Hematopoietic multipotent progenitor cell treated with erythropoietin and hydrocortisone succinate and interleukin-3 and kit ligand, for 15 days (in vitro differentiated cells): ENCODE measurements at places on chromosomes 5 and 9.
A peak's percentile ranks its signal among the peaks of the same experiment; 100 is the strongest.

GRCh38 chr9:116389541-116390302, 236.1 kb downstream of the PAPPA start:
- no peak for DNase-seq

GRCh38 chr5:83029912-83030311, 47.3 kb downstream of the TMEM167A start:
- DNase-seq: no peak

- DNase-seq: no peak
These were observed 1.1 kb downstream of the CNOT6 start for GRCh38 chr5:180495292-180495691.

DNA sequence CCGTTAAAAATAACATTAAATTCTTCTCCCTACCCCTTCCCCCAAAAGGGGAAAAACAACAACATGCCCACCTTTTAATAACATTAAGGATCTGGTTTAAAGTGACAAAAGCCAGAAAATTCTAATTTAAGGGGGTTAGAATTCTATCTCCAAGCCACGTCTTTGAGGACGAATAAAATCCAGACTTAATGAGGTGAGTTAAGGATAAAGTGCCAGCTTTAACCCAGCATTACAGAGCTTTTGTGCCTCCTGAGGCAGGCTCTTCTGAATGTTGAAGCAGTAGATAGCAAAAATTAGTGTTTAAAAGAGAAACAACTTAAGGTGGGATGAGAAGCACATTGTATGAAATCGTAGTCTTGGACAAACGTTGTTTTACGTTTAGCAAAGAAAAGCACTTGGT, 329.0 kb upstream of the MPDZ start:
- no peak for DNase-seq

- no peak for DNase-seq
These were observed 19.8 kb downstream of the IL12B start for GRCh38 chr5:159310511-159310910.

DNA sequence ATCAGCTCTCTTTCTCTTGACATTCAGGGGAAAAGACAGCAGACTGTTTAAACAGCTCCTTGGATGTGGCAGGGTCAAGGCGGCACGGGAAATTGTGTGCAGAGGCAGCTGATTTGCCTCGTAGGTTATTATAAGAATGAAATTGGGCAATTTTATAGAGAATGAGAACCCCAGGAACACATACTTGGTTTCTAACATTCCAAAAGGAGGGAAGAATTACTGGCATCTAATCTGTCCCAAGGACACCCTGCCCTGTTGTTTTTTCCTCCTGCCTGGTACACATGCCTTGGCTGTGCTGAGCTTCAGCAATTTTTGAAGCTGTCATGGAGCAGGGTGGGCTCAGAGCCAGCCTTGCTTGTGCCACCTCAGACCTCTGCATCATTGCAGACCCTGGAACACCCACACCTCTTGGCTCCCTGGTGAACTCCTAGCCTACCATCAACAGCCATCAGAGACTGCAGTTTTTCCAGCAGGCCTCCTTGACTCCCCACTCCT, 143.6 kb downstream of the BOD1 start:
- no peak for DNase-seq

GRCh38 chr5:39015743-39016586, 58.2 kb downstream of the RICTOR start:
- no peak for DNase-seq

DNA sequence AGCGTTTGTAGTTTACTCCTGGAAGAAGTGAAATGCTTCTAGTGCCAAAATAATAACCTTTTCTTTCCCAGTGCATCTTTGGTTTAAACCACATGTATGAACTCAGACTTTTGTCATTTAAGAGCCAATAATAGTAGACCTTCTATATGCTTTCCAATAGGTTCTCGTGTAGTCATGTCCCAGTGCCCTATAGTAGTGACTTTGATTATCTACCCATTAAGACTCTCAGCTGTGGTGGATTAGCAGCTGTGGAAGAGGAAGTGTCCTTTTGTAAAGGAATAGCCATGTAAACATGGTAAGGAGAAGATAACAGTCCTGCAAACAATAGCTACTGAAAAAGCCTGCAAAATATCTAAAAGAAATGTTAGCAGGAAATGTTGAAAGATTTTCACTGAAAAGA, 765.3 kb downstream of the MTRR start:
- DNase-seq: no peak

- no peak for DNase-seq
These were observed 71.9 kb downstream of the ACTL7B start for GRCh38 chr9:108783731-108784495.

- DNase-seq: no peak
These were observed 3.2 kb upstream of the NRARP start for GRCh38 chr9:137305060-137305797.

DNA sequence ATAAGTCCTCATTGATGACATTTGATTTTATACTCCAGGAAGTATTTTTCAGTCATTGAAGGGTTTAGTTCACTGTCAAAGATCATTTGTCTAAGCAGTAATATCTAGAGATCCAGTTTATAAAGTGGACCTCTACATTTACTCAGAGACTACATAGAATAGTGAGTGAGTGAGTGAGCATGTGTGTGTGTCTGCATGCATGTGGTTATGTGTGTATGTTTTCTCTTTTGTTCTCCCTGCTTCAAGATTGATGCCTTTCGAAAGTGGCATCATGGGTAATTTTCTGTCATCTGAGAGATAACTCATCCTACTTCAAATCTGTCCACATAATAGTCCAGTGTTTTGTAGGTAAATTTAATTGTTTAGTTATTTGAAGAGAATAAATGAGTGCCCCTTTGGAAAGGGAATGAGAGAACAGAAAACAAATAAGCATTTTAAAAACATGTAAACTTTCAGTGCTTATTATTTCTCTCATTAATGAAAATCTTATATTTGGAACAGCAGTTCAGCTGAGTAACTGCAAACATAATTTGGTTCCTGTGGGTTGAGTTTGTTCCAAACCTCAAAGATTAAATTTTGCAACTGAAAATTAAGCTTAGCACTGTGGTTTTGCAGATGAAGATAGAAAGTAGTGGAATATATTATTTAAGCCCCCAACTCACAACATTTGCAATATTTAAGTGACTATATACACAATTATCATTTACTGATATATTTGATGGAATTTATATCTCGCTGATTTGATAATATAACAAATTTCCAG, 1295.1 kb upstream of the C9orf72 start:
- DNase-seq: no peak

GRCh38 chr5:172932313-172933017, 26.8 kb upstream of the RPL26L1 start:
- peak; percentile 77 for DNase-seq

DNA sequence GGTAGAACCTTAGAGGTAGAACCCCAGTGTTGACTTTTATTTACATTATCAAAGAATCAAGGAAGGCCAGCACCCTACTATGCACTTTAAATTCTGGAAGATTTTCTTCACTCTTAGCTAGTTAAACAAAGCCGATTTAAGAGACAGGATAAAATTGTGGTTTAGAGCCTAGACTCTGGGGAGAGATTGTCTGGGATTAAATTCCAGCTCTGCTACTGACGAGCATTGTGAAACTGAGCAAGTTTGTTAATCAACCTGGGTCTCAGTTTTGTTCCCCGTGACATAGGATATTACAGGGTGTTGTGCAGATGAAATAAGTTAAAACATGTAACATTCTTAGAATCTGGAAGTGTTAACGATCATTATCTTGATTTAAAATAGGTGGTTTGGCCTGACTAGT, 83.5 kb downstream of the FEM1C start:
- DNase-seq: no peak

GRCh38 chr9:138053321-138053868, 175.8 kb downstream of the CACNA1B start:
- peak; percentile 4 for DNase-seq

DNA sequence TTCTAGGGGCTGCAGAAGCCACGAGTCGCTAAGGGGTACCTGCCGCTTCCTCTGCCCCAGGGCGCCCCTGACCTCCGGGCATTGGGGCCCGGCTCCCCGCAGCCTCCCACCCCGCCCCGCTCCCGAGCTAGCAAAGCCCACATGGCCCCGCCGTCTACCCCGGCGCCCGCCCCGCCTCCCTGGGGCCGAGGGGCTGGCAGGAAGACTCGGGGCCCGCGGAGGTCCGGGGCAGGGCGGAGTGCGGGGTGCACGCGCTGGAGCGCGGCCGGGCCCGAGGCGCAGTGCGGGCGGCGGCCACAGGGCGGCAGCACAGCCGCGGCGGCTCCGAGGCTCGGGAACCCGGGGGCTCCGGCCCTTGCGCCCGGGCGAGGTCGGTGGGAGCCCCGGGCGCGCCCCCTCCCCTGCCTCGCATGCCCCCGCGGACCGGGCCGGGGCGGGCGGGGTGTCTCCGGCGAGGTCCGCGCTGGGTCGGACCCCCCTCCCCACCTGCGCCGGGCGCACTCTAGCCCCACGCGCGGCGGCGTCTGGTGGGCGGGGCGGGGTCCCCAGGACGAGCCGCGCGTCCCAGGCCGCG, 6.7 kb downstream of the NRARP start:
- peak; percentile 14 for DNase-seq

DNA sequence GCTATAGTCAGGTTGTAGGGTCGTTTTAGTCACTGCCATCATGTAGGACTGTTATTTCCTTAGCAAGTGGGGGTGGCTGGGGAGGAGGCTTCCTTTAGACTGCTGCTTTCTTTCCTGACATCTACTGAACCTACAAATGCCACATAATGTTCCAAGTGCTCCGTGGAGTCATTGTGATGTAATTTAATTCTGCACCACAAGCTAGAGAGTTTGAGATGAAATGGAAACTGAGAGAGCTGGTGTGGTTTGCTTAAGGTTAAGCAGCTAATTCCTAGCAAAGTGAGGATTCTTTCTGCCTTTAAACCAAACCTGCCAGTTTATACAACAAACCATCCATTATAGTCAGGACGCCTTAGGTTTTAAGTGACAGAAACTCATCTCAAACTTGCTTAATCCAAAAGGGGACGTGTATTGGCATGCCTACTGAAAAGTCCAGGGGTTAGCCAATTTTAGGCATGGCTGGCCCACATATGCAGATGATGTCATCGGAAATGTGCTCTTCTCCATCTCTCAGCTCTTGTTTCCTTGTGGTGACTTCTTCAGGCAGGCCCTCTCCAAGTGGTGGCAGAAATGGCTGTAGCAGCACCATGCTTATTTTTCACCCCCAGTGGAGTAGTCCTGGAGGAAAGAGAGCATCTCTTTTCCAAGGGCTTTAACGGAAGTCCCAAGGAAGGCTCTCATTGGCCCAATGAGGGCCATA, 30.5 kb downstream of the ZNF618 start:
- DNase-seq: no peak

DNA sequence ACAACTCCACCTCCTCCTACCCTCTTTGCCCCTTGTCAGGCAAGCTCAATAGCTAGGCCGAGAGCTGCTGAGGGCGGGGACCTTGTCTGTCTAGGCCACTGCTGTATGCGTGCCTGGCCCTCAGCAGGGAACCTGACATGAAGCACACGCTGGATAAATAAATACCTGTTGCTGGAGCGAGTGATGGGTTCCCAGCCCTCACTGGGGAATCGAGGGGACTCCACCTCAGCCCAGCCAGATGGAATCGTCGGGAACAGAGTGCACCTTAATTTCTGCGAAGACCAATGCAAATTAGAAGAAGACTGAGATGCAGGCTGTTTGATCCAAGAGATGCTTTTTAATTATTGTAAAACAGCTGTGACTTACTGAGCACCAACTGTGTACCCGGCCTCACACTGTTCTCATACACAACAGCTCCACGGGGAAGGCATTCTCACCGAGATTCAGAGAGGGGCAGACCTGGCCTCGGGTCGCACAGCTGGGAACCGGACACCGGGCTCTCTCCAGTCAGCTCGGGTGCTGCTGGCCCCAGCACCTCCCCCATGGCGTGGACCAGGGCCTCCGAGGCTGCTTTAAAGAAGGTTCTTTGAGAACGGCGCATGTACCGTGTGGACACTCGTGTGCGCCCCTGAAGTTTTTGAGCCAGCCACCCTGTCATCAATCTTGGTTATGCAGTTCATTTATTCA, 109.7 kb upstream of the IER5L start:
- DNase-seq: no peak

DNA sequence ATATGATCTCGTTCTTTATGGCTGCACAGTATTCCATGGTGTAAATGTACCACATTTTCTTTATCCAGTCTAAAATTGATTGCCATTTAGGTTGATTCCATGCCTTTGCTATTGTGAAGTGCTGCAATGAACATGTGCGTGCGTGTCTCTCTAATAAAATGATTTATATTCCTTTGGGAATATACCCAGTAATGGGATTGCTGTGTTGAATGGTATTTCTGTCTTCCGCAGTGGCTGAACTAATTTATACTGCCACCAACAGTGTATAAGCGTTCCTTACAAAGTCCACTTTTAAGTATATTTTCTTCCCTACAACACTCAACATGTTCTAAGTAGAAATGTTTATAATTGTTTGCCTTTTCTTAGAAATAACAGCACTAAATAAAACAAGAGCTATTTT, 521.9 kb downstream of the DTWD2 start:
- no peak for DNase-seq

GRCh38 chr9:136268735-136269134, 23.1 kb upstream of the QSOX2 start:
- no peak for DNase-seq

DNA sequence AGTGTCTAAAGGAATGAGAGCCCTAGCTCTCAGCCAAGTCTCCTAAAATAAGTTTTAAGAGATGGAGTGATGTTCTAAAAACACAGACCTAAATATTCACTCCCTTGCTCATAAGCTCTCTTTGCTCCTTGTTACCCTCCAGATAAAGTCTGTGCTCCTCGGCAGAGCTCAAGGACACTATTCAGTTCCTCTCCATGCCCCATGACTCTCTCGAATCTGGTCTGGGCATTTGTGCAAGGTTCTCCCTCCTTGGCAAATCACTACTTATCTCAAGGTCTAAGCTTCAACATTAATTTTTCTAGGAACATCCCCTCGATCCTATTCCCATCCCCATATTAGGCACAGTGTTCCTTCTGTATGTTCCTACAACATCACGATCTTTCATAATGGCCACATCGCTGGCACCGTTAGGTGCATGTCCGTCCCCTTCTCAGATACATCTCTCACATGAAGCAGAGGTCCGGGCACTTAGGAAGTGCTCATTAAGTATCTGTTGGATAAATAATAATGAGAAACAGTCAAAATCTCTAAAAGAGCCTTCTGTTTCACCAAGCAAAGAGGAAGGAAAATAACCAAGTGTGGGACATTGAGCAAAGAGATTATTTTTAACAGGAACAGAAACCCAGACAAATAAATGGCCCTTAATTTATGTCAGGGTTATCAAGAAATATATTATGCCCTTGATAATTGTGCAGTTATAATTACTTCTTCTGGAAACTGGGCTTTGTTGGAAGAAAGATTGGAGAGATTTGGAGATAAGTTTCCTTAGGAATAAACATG, 85.9 kb upstream of the HTR4 start:
- DNase-seq: no peak

DNA sequence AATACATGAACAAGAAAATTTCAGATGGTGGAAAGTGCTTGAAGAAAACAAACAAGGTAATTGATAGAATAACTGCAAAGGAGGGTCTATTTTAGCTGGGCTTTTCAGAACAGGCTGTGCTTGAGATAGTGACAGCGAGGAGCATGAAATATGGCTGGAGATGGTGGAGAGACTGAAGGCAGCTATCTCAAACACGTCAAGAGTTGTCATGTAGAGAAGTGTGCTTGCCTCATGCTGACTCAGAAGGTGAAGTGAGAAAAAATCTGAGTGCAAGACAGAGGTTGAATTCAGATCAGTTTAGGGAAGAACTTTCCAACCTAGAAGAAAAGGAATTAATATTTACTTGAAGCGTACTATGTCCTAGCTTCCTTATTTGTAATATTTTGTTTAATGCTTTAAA, 115.5 kb upstream of the RANBP3L start:
- no peak for DNase-seq
